Stimulated activated memory B cell treated with anti-CD40 and anti-IgM and Interleukin-4, amounts not matched to agents 10 μg/mL and 1 μg/mL and 100 μg/mL, for 72 hours (primary cell): ENCODE measurements at places on chromosomes 2 and 18.
A peak's percentile ranks its signal among the peaks of the same experiment; 100 is the strongest.

DNA sequence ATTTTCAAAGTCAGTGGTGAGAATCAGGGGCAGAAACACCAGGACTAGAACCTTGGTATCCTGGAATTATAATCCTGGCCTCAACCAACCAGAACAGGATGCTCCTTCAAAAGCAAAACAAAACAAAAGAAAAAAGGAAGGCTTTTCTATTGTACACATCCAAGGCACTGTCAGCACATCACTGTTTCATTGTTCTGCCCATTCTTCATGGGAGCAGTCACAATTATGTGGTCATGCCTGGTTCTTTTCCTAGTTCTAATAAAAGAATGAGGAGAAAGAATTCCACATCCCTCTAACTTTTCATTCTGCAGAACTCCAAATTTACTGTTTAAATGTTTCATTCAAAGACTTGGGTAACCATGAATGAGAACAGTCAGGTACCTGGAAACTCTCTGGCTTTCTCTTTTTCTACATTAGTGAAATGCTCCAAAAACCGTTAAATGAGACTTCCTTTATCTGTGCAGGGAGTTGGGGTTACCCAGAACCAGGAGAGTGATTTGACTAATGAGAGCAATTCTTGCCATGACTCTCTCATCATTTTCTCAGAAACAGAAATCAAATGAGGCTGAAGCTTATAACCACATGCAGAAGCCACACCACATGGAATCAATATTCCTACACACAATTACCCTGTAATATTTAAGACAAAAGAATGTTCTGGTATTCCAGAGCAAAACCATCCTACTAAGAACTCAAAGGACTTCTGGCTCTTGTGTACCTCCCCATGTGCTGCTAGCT lies 110.9 kb upstream of the CCDC150 start:
- ATAC-seq, result no peak

DNA sequence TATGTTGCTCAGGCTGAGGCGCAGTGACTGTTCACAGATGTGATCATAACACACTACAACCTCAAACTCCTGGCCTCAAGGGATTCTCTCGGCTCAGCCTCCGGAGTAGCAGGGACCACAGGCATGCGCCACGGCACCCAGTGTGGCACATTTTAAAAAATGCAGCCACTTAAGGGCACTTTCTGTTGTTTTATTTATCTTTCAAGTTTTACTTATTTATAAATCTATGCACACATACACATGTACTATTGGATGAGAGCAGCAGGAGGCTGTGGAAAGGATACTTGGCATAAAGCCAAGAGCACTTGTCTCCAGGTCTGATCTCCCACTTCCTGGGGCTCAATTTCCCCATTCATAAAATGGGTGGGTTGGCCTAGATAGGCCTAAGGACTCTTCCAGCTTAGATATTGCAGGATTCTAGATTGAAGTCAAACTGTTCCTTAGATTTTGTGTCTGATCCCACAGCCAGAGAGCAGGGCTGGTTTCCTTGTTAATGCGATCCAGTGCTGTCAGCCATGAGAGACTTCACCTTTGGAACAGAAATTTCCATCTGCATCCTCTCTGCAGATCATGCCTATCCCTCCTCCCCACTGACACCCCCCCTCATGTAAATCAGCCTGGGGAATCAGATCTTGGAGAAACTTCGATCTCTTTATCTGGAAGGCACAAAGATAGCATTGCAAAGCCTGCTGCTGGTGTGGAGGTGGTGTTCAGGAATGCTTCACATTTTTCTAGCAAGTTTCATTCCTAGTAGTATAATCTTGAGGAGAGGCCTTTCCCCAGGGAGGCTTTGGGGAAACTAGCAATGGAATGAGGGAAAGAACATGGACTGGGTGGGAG lies 24.7 kb downstream of the PCBP1 start:
- ATAC-seq, result no peak

DNA sequence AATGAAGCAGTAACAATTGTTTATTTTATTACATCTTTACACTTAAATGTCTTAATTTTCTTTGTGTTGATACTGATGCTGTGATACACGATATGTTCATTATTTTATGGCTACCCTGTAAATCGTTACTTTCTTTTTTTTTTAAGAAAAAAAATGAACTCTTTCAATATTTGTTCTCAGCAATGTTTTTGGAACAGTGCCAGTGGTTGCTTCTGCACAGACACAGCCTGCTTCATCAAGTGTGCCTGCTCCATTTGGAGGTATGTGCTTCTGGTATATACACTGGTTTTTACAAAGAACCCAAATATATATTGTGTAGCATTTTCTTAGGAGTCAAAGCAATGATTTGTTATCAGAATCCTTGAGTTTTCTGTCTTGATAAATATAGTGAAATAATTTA lies 62.2 kb upstream of the SCYGR2 start:
- ATAC-seq, result no peak

DNA sequence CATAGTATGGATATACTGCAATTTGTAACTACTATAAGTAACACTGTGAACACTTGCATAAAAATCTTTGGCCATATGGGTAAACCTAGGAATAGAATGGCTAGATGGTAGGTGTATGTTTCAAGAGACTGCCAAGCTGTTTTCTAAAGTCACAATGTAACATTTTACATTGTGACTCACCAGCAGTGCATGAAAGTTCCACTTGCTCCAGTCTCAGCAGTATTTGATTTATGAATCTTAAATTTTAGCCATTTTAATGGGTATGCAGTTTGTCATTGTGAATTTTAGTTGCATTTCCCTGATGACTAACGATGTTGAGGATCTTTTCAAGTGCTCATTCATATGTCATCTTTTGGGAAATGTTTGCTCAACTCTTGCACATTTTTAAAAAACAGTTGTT lies 86.1 kb downstream of the FARSB start:
- no peak for ATAC-seq

GRCh38 chr2:583666-584065 lies 93.5 kb downstream of the TMEM18 start:
- ATAC-seq, result no peak

DNA sequence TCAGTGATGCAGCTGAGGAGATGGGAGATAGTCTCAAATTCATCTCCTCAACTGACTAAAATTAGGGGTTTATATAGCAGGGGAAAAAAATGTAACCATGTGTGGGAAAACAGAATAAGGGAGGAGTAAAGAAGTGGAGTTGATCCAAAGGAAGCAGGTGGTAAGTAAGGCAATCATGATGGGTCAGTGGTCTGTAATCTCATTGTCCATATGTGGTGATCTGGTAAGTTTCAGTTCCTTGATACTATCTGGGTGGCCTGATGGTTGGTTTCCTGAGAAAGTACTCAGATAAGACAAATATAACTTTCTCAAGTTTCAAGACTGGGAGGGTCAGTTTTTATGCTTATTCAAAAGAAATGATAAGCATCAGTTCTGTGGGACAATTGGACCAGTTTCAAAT lies 312.3 kb upstream of the KCNJ3 start:
- ATAC-seq, result no peak

- ATAC-seq, result peak; percentile 57
These were observed 274.6 kb downstream of the ETAA1 start for GRCh38 chr2:67671464-67672450.

DNA sequence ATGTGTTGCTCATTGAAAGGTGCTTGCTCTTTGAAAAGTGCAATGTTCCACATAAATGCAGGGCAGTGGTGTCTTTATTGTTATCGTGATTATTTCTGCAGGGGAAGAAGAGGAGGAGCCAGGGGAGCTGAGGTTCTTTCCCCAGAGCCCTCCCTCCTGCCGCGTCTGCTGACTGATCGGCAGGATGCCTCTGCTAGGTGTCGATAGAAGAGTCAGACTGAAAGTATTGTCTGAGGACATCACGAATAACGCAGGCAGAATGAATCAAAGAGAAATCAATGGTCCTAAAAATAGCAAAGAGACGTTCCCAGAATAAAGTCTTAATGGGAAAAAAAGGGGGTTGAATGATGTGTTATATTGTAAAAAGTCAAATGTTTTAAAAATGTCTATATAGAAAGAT lies 47.4 kb upstream of the SIX3 start:
- ATAC-seq, result peak; percentile 56

- no peak for ATAC-seq
These were observed 14.8 kb downstream of the ZAP70 start for GRCh38 chr2:97728091-97728731.

GRCh38 chr2:28403370-28403956 lies 10.8 kb downstream of the FOSL2 start:
- no peak for ATAC-seq

- ATAC-seq, result no peak
These were observed 6.2 kb downstream of the HES6 start for GRCh38 chr2:238233625-238234024.

DNA sequence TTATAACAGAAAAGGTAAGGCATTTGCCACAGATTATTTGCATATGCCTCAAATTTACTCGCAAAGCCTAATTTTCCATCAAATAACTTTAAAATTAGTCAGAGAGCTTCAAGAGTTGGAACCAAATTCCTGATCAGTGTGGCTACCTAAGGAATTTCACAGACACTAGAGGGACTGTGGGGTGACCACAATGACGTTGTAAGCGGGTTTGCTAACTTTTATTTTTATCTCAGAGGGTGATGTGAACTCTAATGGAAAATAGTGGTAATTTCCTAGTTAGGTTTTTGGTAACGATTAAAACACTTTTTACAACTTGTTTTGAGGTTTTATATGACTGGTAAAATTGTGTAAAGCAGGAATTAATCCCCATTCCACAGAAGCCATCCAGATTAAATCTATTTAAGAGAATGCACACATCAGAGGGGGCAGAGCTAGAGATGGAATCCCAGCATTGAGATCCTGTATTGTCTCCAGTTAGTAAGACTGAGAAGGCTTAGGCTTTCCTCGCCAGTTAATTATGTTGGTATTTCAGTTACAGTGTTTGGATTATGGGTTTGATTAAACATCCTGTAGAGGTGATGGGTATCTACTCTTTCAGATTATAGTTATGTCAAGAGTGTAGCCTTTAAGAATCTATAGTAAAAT lies 129.0 kb downstream of the GPD2 start:
- no peak for ATAC-seq

DNA sequence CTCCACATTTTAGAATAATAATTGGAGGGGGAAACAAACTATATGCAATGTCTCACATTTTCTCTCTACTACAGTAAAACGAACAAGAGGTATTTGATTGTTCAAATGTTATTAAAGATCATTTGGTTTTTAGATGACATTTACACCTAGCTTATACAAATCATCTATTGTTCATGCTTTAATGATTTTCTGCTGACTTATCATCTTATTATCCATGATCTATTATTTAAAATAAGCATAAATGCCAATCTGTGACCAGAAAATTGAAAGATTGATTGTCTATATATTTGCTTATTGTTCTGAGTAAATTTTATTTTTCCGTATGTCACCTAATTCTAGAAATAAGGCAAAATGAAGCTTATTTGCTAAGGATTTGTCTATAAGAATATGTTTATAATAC lies 537.2 kb downstream of the KCNJ3 start:
- no peak for ATAC-seq

DNA sequence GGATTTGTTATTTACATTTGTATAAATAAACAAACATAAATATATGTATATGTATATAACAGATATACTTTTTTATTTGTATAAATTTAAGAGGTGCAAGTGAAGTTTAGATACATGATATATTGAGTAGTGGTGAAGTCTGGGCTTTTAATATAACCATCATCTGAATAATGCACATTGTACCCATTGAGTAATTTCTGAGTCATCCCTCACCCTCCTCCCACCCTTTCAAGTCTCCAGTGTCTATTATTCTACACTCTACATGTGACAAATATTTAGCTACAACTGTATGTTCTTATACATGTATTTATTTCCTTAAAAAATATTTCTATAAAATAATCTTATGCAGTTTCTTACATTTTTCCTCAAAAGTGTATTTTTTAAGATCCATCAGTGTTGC lies 358.7 kb upstream of the TFPI start:
- ATAC-seq, result no peak

DNA sequence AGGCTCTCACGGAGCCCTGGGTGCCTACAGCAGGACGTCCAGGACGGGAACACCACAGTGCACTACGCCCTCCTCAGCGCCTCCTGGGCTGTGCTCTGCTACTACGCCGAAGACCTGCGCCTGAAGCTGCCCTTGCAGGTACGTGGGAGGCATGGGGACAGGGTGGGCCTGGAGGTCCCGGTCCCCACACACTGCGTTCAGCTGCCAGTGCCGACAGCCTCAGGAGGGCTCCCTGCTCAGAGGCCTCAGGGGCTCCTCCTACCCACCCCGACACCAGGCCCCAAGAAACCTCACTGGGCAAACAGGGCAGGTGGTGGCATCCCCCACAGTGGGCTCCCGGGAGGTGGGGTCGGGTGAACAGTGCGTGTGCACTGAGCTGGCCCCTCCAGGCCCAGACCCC lies 10.8 kb downstream of the ANO7 start:
- ATAC-seq, result no peak

DNA sequence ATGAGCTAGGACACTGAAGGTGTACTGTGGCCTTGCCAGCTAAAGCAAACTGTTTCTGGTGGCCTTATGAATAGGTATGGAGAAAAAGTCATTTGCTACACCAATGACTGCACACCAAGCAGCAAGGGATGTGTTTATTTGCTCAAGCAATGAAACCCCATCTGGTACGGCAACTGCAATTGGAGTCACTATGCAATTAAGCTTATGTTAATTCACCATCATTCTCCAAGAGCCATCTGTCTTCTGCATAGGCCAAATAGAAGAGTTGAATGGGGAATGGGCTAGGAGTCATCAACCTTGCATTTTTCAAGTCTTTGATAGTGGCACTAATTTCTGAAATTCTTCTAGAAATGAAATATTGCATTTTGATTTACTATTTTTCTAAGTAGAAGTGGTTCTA lies 372.0 kb downstream of the KCNJ3 start:
- ATAC-seq, result no peak

- no peak for ATAC-seq
These were observed 37.1 kb downstream of the RNF152 start for GRCh38 chr18:61855449-61856378.

DNA sequence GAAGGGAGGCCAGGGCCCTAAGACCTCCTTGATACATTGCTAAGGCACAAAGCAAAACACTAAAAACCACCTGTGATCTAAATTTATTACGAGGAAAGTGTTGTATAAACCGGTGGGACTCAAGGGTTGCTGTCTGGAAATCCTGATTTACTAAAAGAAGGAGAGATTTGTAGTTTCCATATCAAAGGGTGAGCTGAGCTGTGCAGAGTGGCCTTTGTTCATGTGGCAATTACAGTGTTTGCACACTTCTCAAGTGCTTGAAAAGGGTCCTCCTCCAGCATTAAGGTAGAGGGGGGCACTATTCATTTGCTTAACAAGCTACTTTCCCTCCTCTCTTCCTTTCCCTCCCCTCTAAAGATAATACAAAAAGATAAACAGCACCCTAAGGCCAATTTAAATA lies 30.5 kb upstream of the ITGA4 start:
- ATAC-seq, result no peak
